ENCODE measurements at places on chromosomes 13 and 19.

GRCh38 chr13:57631596-57632275 is at the start of gene PCDH17:
TSS of gene PCDH17 (plus strand) at chr13:57631744. CDS start at chr13:57632547, 803 bp downstream.
- no peak for DNase-seq

DNA sequence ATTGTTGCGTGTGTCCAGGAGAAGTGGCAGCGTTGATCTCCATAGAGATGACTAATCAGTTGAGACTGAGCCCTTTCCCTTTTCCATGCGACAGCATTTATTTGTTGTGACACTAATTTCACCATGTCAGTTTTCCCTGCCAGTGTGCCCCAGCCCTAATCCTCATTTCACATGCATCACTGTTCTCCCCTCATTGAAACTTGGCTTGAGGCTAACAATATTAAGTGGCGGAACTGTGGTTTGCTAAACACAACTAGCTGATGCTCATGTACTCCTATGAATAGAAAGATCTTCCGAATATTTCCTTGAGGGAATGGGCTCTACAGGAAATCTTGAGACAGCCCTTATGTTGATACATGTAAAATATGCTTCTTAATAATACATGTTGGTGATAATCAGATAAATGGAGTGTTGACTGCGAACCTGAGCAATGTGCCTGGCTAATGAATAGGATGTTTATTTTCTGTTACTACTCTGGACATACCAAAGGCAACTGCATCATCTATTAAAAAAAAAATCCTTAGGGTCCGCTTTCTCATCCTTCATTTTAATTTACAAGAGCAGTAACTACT is 258.6 kb downstream of the ATP8A2 start:
- no peak for DNase-seq

DNA sequence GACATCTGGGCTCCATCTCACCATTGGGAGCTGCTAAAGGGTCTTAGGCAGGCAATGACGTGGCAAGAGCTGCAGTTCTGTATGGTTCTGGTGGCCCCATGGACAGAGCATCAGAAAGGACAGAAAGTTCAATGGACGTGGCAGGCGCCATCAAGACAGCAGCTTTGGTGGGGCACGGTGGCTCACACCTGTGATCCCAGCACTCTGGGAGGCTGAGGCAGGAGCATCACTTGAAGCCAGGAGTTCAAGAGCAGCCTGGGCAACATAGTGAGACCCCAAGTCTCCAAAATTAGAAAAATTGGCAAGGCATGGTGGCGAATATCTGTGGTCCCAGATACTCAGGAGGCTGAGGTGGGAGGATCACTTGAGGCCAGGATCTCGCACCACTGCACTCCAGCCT is 9.5 kb downstream of the EVI5L start:
- DNase-seq = no peak

GRCh38 chr19:2045501-2046045 is 5.5 kb downstream of the MKNK2 start:
- DNase-seq = no peak

- peak; percentile 78 for DNase-seq
Measured at GRCh38 chr19:14472202-14472938, 2.8 kb downstream of the PTGER1 start.

DNA sequence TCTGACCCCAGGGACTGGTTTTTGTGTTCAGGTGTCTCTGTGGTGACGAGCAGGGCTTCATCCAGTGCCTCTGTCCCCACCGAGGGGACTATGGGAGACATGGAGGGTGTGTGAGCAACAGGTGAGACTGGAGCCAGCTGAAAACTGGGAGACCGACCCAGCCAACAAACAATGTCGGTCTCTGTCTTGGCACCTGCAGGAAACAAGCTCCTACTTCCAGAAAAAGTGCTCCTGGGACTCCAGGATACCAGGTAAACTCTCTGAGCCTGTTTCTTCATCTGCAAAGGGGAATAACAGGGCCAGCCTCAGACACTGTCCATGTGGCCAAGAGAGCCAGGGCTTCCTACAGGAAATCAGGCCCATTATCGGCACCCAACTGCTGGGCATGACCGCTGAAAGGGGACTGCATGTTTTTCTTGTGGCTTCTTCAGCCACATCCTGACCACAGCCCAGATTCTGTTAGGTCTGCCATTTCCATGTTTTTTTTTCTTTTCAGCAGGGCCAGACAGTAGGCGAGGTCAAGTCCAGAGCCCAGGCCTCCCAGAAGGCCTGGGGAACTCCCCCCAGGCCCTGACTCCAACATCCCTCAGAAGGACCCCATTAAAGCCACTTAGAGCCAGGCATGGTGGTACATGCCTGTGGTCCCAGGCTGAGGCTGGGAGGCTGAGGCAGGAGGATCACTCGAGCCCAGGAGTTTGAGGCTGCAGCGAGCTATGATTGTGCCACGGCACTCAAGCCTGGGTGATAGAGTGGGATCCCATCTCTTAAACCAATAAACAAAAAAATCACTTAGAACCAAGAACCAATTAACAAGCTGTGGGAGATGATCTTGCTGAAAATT is 836 bp upstream of the BST2 start:
- DNase-seq = peak; percentile 63

DNA sequence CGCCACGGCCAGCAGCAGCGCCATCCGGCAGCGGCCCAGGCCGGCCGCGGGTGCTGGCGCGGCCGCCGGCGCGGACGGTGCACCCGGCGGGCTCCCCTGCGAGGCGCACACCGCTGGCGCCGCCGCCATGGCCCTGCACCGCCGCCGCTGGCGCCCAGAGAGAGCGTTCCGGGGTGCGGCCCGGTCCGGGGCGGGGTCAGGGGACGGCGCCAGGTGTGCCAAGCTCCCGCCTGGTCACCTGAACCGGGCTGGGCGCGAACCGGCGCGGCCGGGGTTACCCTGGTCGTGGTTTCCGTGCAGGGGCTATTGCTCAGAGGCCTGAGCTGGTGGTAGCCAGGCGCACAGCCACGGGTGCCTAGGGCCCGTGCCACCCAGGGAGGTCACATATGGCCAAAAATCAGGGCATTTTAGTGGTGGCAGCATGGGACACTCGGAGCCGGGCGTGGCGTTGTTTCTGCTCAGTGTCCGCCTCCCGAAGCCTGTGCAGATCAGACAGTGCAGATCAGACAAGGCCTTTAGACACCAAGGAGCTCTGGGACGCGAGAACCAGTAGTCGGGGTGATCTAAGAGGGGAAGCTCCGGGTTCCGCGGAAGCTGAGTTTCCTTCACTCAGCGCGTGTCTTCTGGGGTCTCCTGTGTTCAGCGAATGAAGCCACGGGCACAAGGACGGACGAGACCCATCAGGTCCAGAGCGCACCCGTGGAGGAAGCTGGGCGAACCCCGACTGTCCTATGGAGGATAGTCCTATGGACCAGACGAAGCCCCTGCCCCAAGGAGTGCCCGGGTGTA is at the start of gene TMEM238:
Gene TMEM238, minus strand, starts transcription at position 162 of the 789 bp plus-strand sequence. Its CDS starts 33 bp downstream, at position 129.
- DNase-seq = peak; percentile 43

DNA sequence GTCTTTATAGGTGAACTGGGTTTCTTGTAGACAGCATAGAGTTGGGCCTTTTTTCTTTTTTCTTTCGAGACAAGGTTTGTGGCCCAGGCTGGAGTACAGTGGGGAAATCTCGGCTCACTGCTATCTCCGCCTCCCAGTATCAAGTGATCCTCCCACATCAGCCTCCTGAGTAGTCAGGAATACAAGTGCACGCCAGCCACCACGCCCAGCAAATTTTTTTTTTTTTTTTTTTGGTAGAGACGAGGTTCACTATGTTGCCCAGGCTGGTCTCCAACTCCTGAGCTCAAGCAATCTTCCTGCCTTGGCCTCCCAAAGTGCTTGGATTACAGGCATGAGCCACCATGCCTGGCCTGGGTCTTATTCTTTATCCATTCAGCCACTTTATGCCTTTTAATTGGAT is 5.1 kb upstream of the CALM3 start:
- no peak for DNase-seq

DNA sequence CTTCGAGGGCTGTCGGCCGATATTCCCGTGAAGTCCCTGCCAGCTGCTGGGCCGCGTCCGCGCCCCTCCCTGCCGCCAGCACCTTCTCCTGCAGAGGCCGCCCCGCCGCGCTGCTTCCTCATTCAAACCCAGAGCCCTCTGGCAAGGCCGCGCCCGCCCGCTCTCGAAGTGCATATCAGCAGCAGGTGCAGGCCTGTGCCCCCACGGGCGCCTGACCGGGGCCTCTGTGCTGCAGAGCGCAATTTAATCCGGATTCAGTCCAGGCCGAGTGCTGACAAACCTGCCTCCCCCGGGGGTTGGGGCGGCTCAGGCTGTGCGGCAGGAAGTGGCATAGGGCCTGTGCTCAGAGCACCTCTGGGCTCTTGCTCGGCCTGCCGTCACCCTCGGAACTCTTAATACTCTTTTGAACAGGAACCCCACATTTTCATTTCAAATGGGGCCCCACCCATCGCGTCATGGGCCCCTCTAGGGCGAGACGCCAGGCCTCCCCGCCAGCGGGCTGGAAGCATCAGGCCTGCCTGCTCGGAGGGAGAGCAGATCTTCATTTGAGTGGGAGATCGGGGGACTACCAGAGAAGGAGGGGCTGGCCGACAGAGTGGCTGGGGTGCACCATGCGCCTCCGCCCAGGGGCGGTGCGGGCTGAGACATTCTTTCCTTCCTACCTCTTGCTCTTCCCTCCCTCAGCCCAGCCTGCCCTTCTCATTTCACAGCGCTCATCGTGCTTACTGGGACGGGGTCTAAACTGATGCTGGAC is 125.7 kb downstream of the TNFRSF19 start:
- peak; percentile 30 for DNase-seq

DNA sequence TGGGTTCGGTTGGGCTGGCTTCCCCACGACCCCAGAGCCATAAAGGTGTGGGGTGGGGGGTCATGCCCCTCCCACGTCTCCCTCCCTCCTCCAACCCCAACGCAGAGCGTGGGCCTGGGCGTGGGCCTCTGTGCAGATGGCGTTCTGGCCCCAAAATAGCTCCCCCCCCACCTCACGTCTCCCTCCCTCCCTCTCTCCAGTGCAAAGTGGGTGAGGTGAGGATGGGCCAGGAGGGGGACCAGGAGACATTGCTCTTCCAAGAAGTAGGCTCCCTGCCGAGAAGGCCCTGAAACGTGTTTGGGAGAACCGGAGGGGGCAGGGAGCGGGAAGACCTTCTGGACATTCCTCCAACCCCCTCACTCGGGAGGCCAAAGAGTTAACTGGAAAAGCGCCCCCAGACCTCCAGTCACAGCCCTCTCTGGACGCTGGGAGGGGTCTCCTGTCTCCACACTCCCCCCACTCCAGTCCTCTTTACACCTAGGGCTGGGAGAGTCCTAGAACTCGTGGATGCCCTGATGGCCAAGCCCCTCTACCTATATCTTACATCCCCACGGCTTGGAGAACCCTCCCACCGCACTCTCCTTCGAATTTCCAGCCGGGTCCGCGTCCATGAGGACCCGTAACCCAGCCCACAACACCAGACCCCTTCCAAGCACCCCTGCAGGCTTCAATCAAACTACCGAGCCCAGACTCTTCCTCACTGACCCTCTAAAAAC is 855 bp downstream of the UNC13A start:
- DNase-seq = no peak

DNA sequence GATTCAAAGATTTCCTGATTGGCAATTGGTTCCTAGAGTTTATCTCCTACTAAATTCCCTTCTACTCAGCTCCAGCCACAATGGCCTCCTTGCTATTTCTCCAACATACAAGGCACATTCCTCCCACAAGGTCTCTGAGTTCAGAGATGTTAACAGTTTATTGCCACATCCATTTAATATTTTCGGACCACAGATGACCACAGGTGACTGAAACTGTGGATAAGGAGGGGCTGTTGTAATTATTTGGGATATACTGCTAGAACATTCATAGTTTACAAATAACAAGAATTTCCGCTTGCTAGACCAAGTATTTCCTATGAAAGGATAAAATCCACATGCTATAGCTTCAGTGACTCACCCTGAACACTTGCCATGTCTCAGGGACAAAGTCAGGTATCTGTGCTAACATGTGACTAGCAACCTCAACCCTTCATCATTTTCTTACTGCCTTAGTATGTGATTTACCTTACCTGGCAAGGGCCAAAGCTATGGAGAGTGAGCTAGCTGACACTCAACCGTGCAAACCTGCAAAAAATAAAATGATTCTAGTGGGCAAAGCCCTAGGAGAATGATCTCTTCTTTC is 117.7 kb downstream of the TBC1D4 start:
- no peak for DNase-seq

- no peak for DNase-seq
Measured at GRCh38 chr13:94515374-94515773, 35.9 kb upstream of the DCT start.

GRCh38 chr13:31020996-31021395 is 88.5 kb downstream of the TEX26 start:
- no peak for DNase-seq

DNA sequence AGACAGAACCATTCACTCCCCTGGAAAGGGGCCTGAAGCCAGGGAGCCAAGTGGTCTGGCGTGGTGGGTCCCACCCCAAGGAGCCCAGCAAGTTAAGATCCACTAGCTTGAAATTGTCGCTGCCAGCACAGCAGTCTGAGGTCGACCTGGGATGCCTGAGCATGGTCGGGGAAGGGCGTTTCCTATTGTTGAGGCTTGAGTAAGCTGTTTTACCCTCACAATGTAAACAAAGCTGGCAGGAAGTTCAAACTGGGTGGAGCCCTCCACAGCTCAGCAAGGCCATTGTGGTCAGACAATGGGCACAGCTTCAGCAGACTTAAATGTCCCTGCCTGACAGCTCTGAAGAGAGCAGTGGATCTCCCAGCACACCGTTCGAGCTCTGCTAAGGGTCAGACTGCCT is 195.6 kb upstream of the DACH1 start:
- DNase-seq = no peak

- DNase-seq = no peak
Measured at GRCh38 chr13:50757008-50757407, 86.5 kb downstream of the DLEU7 start.
